Ascending aorta (tissue), 2 donors: ENCODE measurements at places on chromosomes 6 and 20.

- no peak overlapping the region for H3K27ac ChIP-seq
- no peak for DNase-seq
- H3K4me1 ChIP-seq = no peaks in the 10 kb centered on the region
- no peak overlapping the region for H3K4me3 ChIP-seq
Observed at GRCh38 chr6:34979218-34979617, 90.2 kb downstream of the ANKS1A start.

- H3K4me3 ChIP-seq = no peak overlapping the region
- H3K27ac ChIP-seq = no peak overlapping the region
- no peak for DNase-seq
- H3K36me3 ChIP-seq = no peaks in the 10 kb centered on the region
Observed at GRCh38 chr6:108355890-108356289, 61.0 kb downstream of the AFG1L start.

DNA sequence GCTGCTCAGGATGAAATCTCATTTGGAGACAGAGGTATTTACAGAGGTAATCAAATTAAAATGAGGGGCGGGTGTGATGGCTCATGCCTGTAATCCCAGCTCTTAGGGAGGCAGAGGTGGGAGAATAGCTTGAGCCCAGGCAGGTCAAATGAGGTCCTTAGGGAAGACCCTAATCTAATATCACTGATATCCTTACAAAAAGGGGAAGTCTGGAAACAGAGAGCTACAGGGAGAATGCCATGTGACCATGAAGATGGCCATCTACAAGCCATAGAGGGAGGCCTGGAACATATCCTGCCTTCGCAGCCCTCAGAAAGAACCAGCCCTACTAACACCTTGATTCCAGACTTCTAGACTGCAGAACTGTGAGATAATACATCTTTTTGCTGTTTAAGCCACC is 8.3 kb downstream of the MTCL3 start:
- H3K4me1 ChIP-seq = peaks cover 5% of the 10 kb centered on the region
- no peaks in the 10 kb centered on the region for H3K27me3 ChIP-seq
- DNase-seq = no peak
- H3K27ac ChIP-seq = no peak overlapping the region
- no peaks in the 10 kb centered on the region for H3K36me3 ChIP-seq

- no peaks in the 10 kb centered on the region for H3K27me3 ChIP-seq
- H3K4me1 ChIP-seq = no peaks in the 10 kb centered on the region
- no peak for DNase-seq
Observed at GRCh38 chr6:122799140-122799745, 10.2 kb downstream of the SMPDL3A start.

DNA sequence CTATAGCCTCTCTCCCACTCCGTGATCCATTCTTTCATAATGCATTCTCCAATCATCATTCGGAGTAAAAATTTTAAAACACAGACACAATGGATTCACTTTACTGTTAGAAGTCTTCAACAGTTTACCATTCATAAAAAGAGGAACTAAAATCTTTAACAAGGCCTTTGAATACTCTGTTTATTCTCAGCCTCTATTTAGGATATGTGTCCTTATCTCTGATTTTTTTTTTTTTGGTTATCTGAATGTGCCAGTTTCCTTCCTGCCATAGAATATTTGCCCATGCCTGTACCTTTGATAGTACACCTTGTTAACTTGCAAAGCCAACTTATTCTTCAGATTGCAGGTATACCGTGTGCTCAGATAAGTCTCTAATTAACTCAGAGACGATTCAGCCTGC is 11.1 kb downstream of the CRISP1 start:
- H3K27me3 ChIP-seq = no peaks in the 10 kb centered on the region
- H3K4me1 ChIP-seq = no peaks in the 10 kb centered on the region
- no peak for DNase-seq

DNA sequence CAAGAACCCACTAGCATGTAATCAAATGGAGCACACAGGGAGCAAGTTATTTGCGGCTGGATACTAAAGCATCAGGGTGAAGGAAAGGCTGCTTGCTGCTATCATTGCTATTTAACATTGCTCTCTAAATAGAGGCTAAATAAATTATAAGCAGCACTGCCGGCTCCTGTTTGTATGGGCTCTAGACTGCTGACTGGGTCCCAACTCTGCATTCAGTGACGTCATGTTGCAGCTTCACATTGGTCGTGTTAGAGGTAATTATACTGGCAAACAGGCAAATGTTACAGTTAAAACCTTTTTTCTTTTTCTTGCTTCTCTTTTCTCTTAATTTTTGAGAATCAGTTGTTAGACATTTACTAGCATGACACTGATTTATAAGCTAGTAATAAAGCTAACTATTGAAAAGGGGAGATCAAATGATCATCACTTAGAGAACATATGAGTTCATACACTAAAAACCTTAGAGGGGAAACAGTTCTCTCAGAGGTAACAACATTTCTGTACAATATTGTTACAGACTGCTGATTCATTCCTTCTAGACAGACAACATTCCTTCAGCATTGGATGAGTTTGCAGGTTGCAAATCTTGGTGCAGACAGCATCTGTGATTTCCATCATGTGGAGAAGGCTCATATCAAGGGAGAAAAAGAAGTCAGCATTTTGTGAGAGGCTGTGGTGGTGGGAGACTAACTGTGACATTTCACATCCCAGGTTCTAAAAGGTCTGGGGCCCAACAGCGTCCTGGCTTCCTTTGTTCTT is 15.9 kb downstream of the RFPL4B start:
- no peak overlapping the region for H3K4me3 ChIP-seq
- H3K36me3 ChIP-seq = no peaks in the 10 kb centered on the region
- H3K27ac ChIP-seq = no peak overlapping the region
- no peak for DNase-seq
- H3K4me1 ChIP-seq = no peaks in the 10 kb centered on the region

DNA sequence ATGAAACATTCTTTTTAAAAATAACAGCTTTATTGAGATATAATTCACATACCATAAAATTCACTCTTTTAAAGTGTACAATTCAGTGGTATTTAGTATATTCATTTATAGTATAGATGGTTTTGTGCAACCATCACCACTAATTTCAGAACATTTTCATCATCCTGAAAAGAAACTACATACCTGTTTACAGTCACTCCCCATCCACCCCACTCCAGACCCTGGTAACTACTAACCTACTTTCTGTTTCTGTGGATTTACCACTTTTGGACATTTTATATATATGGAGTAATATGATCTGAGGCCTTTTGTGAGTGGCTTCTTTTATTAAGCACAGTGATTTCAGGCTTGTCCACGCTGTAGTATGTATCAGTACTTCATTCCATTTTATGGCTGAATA is 2.5 kb upstream of the TMEM217 start:
- no peak overlapping the region for H3K27ac ChIP-seq
- no peaks in the 10 kb centered on the region for H3K36me3 ChIP-seq
- DNase-seq = no peak
- no peak overlapping the region for H3K4me3 ChIP-seq

DNA sequence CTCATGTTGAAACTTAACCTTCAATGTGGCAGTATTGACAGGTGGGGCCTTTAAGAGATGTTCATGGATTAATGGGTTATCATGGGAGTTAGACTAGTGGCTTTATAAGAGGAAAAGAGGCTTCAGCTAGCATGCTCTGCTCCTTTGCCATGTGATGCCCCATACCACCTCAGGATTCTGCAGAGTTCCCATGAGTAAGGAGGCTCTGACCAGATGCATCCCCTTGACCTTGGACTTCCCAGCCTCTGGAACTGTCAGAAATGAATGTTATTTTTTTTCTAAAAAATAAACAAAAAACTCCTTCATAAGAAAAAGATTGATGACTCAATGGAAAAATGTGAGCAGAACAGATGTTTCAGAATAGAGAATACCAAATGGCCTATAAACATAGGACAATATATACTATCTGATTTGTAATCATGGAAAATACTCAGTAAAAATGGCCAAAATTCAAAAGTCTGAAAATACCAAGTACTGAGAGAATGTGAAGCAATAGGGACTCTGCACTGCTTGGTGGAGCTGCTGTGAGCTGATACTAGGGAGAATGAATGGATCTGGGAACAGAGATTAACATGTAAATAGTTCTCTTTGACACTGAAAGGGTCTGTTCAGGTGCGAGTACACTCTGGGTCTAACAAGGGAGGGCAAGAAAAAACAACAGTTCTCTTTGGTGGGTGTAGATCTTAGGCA is 7.4 kb upstream of the TRIM39 start:
- no peak overlapping the region for H3K27ac ChIP-seq
- no peaks in the 10 kb centered on the region for H3K4me1 ChIP-seq
- H3K36me3 ChIP-seq = peaks cover 5% of the 10 kb centered on the region
- DNase-seq = no peak

GRCh38 chr6:139277161-139277560 is 14.6 kb downstream of the TXLNB start:
- no peaks in the 10 kb centered on the region for H3K27me3 ChIP-seq
- peaks cover 3% of the 10 kb centered on the region for H3K4me1 ChIP-seq
- no peaks in the 10 kb centered on the region for H3K36me3 ChIP-seq
- no peak for DNase-seq
- H3K4me3 ChIP-seq = peak overlapping the region; percentile 47
- H3K27ac ChIP-seq = peak overlapping the region; percentile 92

- DNase-seq = no peak
- no peaks in the 10 kb centered on the region for H3K4me1 ChIP-seq
- no peak overlapping the region for H3K27ac ChIP-seq
Observed at GRCh38 chr20:56865055-56865454, 235.9 kb downstream of the TFAP2C start.

DNA sequence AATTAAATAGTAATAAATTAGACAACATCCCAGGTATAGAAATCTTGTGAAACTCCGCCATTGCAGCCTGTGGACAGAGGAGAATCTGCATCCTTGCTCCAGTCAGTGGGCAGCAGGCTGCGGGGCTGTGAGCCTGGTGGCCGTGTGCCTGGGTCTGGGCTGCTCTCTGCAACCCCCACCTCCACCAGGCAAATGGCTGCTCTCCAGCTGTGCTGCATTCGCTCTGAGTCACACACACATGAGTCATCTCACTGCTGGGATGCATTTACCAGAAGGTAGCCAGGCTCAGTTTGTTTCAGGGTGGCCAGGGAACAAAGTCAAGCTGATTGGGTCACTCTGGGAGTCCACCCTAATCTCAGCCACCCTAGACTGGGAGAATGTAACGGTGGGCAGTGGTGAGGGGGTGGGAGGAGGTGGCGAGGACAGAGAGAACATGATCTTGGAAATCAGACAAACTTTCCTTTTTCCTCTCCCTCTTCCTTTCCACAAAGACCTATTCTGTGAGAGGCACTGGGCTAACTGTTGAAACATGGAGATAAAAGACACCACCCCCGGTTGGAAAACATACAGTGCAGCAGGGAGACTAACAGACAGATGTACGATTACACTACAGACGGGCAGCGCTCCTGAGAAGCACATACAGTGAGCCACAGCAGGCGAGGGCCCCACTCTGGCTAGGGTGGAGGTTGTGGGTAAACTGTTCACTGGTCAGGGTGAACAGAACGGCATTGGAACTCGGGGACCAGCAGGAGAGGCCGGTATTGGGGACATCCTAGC is 59.2 kb downstream of the TRAM2 start:
- no peaks in the 10 kb centered on the region for H3K27me3 ChIP-seq
- DNase-seq = peak; percentile 74
- H3K27ac ChIP-seq = peak overlapping the region; percentile 84
- peaks cover 18% of the 10 kb centered on the region for H3K4me1 ChIP-seq

DNA sequence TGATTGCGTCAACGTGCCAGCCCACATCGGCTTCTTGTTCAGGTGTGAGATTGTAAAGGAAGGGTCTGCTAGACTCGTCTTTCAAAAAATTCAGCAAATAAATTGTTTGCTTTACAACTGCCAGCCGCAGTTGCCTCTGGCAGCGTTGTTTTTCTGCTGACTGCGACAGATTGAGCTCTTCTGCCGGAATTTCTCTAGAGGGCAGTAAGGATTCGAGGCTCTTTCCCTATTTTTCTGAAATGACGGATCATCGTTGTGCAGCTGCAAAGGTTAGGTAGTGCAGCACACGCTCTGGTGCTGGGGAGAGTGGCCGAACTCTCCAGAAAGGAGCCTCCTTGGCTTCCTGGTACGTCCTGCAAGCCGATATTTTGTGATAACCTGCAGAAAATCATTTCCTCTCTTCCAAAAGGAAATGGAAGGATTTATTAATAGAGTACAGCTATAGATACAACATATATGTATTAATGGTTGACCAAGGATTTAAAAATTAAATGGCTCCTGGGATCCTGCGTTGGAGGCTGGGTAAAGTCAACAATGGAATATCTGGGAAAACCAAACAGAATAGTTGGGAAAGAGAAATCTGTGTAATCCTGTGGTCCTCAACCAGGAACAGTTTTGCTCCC is 121.9 kb upstream of the ZFP64 start:
- H3K36me3 ChIP-seq = no peaks in the 10 kb centered on the region
- H3K4me1 ChIP-seq = no peaks in the 10 kb centered on the region
- H3K4me3 ChIP-seq = no peak overlapping the region
- H3K27ac ChIP-seq = no peak overlapping the region
- no peak for DNase-seq

DNA sequence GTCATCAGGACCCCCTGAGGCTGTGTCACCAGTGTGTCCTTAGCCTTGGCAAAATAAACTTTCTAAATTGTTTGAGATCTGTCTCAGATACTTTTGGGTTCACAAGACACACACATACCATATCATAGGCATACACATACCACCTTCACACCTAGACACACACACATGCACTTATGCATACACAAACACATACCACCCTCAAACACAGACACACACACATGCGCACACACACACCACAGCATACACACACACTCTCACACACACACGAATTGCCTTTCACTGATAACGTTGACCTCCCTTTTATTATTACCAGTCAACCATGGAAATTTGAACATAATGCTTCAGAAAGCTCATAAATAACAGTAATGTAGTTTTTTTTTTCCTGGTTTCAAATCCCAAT is 108.6 kb upstream of the MYLIP start:
- H3K36me3 ChIP-seq = no peaks in the 10 kb centered on the region
- H3K4me1 ChIP-seq = no peaks in the 10 kb centered on the region
- no peaks in the 10 kb centered on the region for H3K27me3 ChIP-seq

DNA sequence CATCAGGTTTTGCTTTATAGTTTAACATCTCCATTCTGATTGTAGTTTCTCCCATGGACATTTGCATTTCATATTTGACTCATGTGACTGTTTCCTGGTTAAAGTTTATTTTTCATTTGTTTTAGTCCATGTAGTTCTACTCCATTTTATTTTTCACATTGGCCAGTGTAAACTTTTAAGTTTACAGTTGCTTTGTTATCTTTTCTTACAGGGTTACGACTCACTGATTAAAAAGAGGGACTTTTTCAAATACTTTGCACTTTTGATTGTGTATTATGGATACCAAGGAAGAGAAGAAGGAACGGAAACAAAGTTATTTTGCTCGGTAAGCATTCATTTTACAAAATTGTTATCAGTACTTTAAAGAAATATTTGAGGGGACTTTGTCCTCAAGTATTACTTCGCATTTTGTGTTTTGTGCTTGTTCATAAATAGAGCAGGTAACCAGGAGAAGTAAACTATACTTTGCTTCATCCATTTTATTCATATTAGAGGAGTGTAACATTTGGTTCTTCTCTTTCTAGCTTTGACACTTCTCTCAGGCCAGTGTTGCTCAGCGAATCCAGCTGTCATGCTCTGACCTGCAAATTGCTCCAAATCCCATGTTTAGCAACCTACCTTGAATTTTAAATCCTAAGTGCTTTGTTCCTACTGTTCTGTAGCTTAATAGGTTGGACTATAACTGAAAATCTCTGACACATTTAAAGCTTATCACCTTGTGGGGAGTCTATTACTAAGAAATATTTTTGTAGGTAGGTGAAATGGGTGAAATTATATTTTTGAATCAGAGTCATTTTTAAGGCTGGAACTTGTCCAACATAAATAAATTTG is 24.5 kb downstream of the NCOA7 start:
- H3K4me3 ChIP-seq = no peak overlapping the region
- no peak for DNase-seq
- no peaks in the 10 kb centered on the region for H3K36me3 ChIP-seq
- H3K27ac ChIP-seq = no peak overlapping the region
